ENCODE measurements at places on chromosomes 12 and 14.

- no peak for DNase-seq
These were observed 36.1 kb upstream of the FBLN5 start for GRCh38 chr14:91983588-91983987.

- peak; percentile 56 for DNase-seq
These were observed 51.3 kb downstream of the STX2 start for GRCh38 chr12:130787445-130788410.

- DNase-seq: no peak
These were observed 47.2 kb downstream of the MAP1LC3B2 start for GRCh38 chr12:116606397-116606796.

- no peak for DNase-seq
These were observed 21.7 kb downstream of the GNS start for GRCh38 chr12:64737539-64737938.

GRCh38 chr12:43754015-43754414 is 4.6 kb downstream of the PUS7L start:
- no peak for DNase-seq

DNA sequence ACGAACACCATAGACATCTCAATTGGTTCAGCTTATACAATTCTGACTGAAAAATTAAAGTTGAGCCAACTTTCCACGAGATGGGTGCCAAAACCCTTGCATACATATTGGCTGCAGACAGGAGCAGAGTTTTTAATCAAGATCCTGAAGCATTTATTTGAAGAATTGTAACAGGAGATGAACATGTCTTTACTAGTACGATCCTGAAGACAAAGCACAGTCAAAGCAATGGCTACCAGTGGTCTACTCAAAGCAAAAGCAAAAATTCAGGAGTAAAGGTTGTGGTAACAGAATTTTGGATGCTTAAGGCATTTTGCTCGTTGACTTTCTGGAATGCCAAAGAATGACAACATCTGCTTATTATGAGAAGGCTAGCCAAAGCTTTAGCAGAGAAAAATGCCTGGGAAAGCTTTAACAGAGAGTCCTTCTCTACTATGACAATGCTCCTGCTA is 20.7 kb downstream of the ZDHHC17 start:
- peak; percentile 37 for DNase-seq

GRCh38 chr14:105382343-105383082 is 15.8 kb upstream of the TEX22 start:
- DNase-seq: no peak

DNA sequence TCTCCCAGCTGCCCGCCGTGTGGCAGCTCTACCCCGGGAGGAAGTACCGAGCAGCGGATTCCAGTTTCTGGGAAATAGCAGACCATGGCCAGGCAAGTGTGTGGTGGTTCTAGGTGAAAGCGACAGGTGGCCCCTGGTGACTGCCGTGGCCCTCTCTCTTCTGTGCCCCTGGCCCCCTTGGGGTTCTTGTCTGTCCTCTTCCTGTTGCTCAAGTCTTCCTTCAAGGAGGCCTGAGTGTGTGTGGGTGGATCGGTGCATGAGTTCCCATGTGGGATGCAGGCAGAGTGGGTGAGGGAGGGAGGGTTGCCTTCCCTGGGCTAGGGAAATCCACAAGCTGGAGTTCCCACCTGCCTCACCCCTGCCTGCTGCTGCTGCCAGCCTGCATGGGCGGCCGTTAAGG is 4.6 kb downstream of the TCL1B start:
- no peak for DNase-seq

- no peak for DNase-seq
These were observed 6.3 kb upstream of the PZP start for GRCh38 chr12:9214534-9214933.

DNA sequence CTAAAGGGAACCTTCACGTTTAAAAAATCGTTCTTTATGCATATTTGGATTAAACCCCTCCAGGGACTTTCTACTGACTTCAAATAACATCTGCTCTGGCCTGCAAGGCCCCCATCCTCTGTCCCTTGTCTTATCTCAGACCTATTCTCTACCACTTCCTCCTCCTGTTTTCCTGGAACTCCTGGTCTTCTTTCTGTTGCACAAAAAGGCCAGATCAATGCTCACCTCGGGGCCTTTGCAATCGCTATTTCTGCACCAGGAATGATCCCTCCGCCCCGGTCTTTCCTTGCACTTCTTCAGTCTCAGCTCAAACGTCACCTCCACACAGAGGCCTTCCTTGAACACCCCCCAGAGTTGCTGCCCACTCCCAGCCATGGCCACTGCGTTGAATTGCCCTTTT is 57.6 kb upstream of the BEGAIN start:
- DNase-seq: no peak

GRCh38 chr14:100528962-100529560 is 58.2 kb downstream of the BEGAIN start:
- DNase-seq: no peak

GRCh38 chr12:122012184-122012583 is 9.5 kb upstream of the BCL7A start:
- no peak for DNase-seq

- no peak for DNase-seq
These were observed 5.0 kb upstream of the SRSF9 start for GRCh38 chr12:120474616-120474960.

GRCh38 chr12:2794191-2794735 is 507 bp upstream of the FKBP4 start:
- no peak for DNase-seq

- DNase-seq: no peak
These were observed 3.0 kb downstream of the ETV6 start for GRCh38 chr12:11652351-11653040.

- DNase-seq: no peak
These were observed 49.6 kb downstream of the CMKLR1 start for GRCh38 chr12:108289350-108290161.

DNA sequence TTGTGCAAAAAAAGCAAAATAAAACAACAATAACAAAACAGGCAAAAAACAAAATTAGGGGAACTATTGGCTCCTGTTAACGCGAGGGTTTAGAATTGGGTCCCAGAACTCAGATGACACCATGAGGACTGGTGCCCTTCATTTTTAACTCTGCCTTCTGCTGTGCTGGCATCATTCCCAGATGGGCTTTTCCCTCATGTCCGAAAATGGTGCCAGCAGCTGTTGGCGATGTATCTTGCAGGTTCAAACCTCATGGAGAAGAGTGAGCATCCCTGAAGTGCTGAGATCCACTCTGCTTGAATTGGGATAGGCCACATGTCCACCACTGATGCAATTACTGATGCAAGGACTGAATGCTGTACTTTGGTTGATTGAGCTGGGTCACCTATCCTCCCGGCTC is 61.1 kb downstream of the MYRFL start:
- DNase-seq: no peak

- DNase-seq: no peak
These were observed 373.1 kb upstream of the DDHD1 start for GRCh38 chr14:53526200-53526599.

GRCh38 chr14:77208291-77208978 is 26.8 kb downstream of the TMEM63C start:
- DNase-seq: peak; percentile 6

- no peak for DNase-seq
These were observed 48.3 kb downstream of the SFSWAP start for GRCh38 chr12:131759176-131759575.

DNA sequence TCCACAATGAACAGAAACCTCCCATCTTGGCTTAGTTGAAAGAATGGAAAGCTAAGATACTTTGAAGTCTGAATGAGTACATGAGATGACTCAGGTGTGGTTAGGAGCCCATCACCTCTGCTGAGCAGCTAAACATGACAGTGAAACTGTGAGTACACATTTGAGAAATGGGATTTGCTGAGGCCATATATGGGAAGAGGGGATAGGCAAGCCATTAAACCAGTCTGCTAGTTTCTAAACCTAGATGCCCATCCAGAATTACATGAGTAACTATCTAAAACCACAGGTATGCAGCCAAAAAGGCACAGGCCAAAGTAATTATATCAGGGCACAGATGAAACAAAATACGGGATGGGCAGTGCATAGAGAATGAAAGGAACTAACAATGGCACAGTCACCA is 41.2 kb downstream of the NKX2-1 start:
- no peak for DNase-seq

- DNase-seq: no peak
These were observed 132.6 kb upstream of the ARHGAP5 start for GRCh38 chr14:31944256-31945073.

- peak; percentile 62 for DNase-seq
These were observed 687 bp upstream of the RPS29 start for GRCh38 chr14:49586673-49587460.

DNA sequence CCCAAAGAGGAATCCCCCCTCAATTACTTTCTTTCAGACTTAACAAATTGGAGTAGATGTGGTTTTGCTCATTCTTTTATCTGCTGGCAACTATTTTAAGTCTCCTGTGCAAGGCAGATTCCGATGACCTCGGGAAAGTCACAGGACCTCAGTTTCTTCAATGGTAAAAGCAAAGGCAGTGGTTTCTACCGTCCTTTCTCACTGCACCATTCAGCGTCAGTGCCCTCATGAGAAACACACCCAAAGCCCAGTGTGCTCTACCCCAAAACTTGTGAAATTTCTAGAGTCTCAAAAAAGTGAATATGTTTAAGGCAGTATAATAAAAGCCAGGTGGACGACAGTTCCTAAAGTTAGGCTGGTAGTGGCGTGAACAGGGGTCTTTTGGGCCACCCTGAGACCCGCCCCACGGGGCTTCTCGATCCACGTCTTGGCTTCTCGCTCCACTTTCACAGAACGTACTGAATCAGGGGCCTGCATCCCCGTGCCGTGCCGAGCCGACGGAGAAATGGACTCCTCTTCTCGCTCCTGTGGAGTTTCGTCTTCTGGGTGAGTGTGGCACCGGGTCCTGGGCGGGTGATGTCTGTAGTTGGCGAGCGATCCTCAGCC is 1.3 kb upstream of the ARHGAP5 start:
- DNase-seq: no peak

- peak; percentile 43 for DNase-seq
These were observed 50.2 kb downstream of the TTLL5 start for GRCh38 chr14:75711105-75711795.

DNA sequence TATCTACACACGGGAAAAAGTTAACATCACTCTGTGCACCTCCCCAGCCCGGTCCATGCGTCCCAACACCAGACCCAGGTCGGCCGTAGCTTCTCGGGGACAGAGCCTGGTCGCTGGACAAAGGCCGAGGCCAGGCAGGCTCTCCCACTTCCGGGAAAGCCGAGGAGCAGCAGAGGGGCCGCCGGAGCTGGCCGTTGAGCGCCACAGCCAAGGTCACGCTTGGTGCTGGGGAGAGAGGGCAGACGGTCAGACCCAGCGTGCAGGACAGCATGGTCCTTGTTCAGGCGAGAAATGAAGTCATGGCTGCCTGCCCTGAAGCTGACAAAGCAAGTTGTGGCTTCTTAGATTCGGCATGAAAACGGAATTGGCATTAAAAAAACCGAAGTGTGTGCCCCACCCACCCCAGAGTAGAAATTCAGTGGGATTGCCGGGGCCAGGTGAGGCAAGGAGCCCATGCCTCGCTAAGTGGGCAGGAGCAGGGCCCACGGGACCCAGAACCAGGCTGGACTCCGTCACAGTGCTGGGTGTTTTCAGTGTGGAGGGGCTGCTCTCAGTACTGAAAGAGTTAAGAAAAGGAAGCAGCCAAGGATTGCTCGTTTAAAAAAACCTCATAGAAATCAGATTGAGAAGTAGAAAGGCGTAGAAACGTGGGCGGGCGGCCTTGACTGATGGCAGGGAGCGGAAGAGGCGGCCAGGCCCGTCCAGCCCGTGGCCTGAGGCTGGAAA is 4.3 kb downstream of the ARL6IP4 start:
- no peak for DNase-seq

GRCh38 chr12:7512553-7512952 is 9.0 kb upstream of the CD163 start:
- DNase-seq: peak; percentile 85

DNA sequence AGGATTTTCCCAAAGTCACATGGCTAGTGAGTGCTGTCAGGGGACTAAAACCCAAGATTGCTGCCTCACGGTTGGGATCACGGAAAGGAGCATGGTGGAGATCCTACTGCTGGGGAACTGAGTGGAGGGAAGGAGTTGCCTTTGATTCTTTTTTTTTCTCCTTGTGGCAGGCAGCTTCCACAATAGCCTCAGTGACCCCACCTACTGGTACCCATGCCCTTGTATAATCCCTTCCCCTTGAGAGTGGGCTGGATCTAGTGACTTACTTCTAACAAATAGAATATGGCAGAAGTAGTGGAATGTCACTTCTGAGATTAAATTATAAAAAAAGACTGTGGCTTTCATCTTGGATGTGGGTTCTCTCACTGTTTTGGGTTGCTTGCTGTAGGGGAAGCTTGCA is 135.7 kb downstream of the DICER1 start:
- no peak for DNase-seq

DNA sequence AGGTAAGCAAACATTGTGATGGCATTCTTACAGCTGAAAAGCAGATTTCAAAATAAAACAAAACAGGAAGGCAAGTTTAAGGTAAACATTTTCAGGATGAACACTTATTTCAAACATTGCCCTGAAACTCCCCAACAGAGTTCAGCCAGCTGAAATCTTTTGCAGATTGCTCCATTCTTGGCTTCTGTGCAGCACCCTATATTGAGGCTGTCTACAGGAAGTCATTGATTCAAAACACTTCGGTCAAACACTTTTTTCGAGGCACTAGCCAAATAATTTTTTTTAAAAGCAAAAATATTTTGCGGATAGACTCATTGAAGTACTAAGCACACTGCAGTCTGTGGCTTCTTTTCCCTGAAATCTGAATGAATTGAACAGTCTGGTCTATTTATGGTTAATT is 318.1 kb upstream of the PDE3A start:
- no peak for DNase-seq

DNA sequence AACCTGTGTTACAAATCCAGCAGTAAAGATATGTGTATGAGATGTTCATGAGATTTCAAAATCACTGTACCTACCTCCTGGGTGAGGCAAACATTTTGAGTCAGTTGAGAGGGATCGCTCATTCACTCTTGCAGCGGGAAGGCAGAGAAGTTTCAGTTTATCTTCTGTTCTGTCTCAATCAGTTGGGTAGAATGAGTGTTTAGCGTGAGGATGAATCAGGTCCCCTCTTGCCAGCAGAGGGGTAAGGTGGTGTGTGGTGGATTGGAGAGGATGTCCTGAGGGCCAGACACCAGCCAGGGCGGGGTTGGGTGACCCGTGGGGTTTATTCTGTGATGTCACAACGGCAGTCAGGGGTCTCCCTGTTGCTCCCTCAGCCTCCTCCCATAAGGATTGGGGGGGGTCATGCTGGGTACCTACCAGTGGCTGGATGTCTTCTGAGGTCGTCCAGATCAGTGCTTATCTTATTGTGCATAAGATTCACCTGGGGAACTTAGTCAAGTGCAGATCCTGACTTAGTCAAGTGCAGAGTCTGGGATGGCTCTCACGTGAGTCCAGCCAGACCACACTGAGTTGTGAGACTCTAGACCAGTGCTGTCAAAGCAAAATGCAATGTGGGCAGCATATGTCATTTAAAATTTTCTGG is at the start of gene GSG1:
TSS of gene GSG1 (minus strand) at position 277 of the 643 bp plus-strand sequence. CDS start at position 122, 155 bp downstream.
- no peak for DNase-seq

- no peak for DNase-seq
These were observed 60.6 kb downstream of the TMEM117 start for GRCh38 chr12:43896496-43896895.

Measured in fibroblast of the conjunctiva (primary cell).